Stimulated activated CD8-positive, alpha-beta memory T cell treated with anti-CD3 and anti-CD28 coated beads, Interleukin-4, amount 100 ng/mL, for 1 hour (primary cell): ENCODE measurements at places on chromosomes 3 and 15.

- DNase-seq = no peak
Measured at GRCh38 chr3:121483290-121483689, 62.5 kb downstream of the POLQ start.

GRCh38 chr3:129025108-129025507, 24.0 kb downstream of the EFCC1 start:
- no peak for DNase-seq

- DNase-seq = no peak
Measured at GRCh38 chr3:47339951-47340350, 40.9 kb upstream of the PTPN23 start.

- no peak for DNase-seq
Measured at GRCh38 chr3:56919797-56920195, 118.0 kb upstream of the ARHGEF3 start.

- no peak for DNase-seq
Measured at GRCh38 chr3:140092848-140093536, 158.0 kb downstream of the CLSTN2 start.

DNA sequence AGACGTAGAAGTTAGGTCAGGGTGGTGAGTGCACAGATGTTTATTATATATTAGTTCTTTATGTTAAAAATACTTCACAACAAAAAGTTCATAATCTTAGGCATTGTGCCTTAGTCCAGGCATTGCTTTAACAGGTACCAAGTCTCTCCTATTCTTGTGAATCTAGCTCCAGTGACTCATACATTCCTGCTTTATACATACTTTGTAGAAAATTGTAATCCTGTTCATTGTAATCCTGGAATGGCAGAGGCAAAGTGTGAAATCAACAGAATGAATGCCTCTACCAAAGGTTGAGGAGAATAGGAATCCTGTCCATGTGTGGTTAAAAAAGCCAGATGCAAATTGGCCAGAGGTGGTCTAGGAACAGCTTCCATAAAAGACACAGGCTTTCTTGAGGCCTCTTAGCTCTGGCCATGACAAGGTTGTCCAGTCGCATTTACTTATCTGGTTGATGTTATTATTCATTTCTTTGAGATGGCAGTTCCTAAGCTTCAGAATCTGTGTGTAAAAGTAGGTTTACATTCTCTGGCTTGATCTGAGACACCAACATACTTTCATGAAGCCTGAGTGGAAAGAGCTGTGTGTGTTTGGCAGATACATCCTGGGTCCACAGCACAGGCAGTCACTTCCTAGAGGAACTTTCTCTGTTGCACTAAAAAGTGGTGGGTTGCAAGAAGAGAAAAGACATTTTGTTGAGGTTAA, 109.0 kb downstream of the CDIN1 start:
- DNase-seq = no peak

GRCh38 chr3:4533489-4534443, 40.6 kb downstream of the ITPR1 start:
- no peak for DNase-seq

- no peak for DNase-seq
Measured at GRCh38 chr3:195099951-195100785, 170.8 kb downstream of the XXYLT1 start.

DNA sequence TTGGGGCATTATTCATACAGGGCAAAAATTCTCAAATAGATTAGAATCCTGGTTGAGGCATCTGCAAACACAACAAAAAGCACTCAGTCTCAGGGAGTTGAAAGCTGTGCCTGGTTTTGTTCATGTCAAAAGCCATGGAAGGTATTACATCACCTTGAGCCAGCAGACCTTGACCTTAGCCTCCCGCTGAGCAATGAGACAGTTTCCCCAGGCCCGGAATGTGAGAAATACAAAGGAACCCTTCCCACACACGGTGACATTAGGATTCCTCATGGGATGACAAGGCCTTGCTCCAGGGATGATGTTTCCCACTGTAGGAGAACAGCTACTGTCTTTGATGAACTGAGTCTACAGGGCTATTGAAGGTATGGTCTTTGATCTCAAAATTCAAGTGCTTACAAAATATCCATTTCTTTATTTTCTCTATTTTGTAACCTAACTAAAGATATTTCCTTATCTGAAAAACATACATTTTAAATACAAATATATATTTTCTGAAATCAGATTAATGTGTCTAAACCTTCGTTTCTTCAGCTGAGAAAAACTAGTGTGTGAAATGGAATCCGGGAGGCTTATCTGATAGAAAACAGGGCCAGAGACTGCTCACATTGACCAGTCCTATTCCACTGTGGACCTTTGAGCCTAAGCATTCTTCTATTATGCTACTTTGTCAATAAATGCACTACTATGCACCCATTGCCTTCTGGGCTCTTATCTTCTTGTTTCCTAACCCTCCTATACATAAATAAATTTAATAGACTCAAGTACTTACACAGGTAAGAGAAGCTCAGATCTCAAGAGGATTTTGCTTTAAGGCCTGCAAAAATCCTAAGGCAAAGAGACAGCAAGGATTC, 298.2 kb downstream of the KBTBD8 start:
- DNase-seq = no peak

DNA sequence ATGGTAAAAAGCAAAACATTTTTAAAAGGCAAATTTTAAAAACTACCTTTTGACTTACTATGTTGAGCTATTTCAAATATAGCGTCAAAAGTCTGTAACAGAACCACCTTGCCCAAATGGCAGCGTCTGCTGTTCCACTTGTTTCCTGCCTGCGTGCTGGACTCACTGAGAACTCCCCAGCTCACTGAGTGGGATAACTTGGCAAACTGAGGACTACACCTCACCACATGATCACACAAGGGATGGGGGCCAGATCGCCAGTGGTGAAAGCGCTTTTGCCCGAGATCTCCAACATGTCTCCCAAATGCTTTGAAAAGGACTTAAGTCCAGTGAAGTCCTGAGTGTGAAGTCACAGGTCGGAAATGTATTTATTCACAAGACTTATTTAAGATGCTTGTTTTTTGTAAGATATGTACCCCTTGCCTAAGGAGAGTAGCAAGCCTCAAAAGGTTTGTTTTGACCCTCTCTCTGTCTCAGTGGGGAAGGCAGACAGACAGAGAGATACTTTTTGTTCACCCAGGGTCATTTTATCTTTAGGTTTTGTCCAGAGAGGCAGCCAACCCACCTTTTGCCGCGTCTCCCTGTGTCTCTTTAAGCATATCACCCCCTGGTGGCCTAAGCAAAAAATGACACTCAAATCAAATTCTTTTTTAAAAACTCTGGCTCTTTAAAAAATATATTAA, 192.6 kb downstream of the PDZRN3 start:
- DNase-seq = no peak

DNA sequence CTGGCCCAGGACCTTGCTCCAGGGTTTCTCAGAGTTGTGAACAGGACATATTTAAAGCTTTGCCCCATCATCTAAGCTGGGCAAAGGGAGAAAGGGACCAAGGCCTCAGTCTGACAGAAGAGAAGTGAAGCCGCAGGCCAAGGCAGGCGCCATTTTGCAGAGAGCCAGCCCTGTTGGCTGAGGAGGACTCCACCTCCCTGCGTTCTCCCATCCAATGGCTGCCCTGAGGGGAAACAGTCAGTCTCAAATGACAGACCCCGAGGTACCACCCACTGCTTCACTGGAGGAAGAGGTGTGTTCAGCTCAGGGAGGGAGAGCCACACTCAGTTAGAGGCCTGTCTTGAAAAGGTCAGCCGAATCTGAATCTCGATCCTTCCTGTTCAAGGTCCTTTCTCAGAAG, 86.1 kb downstream of the ADAMTS17 start:
- DNase-seq = no peak

DNA sequence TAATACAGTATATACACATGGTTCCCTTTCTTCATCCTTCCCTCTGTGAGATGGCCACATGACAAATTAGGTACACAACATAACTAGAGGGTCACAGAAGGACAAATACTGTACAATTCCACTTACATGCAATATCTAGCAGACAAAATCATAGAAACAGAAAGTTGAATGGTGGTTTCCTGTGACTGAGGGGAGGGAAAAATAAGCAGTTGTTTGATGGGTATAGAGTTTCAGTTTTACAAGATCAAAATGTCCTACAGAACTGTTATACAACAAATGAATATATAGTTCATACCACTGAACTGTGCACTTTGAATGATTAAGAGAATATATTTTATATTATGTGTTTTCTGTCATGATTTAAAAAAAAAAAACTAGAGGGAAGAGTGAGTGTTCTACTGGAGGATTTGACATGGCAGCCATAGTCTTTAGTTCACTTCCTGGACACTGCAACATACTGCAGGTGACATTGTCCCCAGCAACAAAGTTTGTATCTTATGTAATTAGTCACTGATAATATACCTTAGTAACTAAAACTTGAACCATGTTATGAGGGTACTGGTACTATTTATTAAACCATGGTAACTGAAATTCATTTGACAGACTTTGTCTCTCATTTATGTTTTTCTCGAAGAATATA, 37.2 kb downstream of the CCDC54 start:
- DNase-seq = no peak

DNA sequence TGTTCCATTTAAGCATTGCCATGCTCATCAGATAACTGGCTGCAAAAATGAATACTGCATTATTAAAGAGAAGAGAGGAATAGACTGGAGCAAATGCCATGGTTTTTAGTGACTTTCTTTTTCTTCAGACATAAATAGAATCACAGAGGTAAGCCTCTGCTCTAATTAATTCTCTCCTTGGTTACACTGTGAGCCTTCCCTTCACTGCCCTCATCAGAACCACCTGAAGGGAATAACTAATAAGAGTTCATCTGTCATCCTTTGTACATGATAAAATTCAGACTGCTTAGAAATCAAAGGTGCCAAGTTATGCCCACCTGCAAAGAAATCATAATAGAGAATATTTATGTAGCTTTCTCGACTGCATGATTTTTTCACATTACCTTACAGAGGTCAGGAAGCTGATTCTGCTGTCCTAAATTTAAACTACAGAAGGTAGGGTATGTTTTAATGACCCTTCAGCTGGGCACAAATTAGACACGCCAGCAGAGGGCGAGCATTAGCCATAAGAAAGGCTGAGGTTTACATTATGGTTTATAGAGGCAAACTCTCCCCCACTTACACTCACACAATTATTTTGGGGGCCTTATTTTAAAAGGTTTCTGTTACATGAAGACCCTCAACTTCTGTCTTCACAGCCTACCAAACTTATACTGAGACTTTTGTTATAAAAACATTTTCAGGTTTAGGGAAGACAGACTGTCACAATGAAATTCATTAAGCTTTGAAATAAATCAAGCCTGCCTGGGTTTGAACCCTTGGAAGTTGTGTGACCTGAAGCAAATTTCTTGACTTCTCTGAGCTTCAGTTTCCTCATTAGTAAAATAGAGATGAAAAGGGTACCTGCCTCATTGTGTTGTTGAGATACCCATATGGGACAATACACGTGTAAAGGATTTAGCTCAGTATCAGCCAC, 15.3 kb upstream of the UNC13C start:
- DNase-seq = no peak

DNA sequence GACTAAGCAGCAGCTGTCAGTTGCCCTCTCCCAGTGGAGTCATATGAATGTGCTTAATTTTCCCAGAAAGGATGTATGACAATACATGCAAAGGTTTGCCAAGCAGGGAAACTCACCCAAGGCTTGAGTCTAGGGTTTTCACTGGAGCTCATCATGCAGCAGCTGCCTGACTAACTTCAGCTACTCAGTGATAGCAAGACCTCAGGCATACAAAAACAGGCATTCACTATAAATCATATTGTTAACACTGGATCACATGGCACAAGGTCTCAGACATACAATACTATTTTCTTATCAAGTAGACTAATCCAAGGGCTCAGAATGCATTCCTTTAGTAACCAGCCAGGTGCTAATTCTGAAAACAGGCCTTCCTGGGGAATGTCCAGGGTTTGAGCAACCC, 85.0 kb upstream of the STAC start:
- DNase-seq = no peak

DNA sequence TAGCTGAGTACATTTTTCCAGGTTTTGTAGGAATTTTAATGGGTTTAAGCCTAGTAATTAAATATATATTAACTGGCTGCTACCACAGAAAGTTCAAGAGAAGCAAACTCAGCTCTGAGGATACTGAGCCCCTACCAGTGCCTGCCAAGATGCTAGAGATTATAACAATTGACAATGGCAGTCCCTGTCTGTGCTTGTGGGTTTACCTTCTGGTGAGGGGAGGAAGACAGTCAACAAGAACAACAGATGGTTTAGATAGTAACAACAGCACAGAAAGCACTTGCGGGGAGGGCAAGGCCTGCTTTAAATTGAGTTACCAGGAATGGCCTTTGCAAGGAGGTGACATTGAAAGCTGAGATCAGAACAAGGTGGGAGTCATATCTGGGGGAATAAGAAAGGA, 56.6 kb upstream of the ARHGEF3 start:
- no peak for DNase-seq

DNA sequence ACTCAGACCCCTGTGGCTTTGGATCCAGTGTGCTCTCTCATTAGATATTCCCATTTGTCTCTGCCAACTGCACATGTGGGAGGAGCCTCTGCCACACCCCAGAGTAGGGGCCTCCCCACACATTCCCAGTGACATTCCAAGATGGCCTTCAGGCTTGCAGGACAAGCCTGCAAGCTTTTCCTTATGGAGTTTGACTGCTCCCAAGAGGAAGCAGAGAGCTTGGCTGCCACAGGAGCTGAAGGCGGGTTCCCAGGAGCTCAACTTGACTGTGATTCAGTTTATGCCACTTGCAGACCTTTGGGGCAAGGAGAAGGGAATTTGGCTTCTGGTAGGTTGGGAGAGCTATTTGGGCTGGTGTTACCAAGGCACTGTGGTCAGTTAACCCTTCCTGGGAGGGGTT, 22.5 kb upstream of the EPHB1 start:
- no peak for DNase-seq

- no peak for DNase-seq
Measured at GRCh38 chr15:66829551-66830121, 127.6 kb downstream of the SMAD6 start.

- DNase-seq = no peak
Measured at GRCh38 chr3:140727886-140728285, 50.0 kb downstream of the TRIM42 start.

DNA sequence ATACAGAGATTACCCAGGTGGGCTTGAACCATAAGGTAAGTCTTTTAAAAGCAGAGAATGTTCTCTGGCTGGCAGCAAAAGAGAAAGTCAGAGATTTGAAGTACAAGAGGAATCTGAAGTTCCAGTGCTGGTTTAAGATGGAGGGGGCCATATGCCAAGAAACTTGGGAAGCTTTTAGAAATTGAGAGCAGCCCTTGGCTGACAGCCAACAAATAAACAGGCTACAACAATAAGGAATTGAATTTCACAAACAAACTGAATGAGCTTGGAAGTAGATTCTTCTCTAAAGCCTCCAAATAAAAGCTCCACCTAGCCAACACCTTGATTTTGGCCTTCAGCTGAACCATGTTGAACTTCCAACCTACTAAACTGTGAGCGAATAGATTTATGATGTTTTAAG, 85.7 kb downstream of the TRIM42 start:
- no peak for DNase-seq

GRCh38 chr15:70376031-70376928, 278.6 kb upstream of the TLE3 start:
- no peak for DNase-seq
